ENCODE measurements at places on chromosomes 2 and 18. TPM values are rescaled to one million over a fixed set of nuclear protein-coding genes. Genes with fewer than 3 reads are reported as not detected.

Gene KIF5C
- polyA plus RNA-seq, result 0.28 TPM

Gene IL37
- not detected for polyA plus RNA-seq

Gene CNDP2
- 106 TPM for polyA plus RNA-seq

Gene PSMA8
- not detected for polyA plus RNA-seq

Data from A549 (cell line).